ENCODE measurements at places on chromosomes 2 and 18. TPM values are rescaled to one million over a fixed set of nuclear protein-coding genes. Genes with fewer than 3 reads are reported as not detected.

The LDLRAD4 gene
- total RNA-seq = 50.9 TPM

The CIB4 gene
- total RNA-seq = not detected

The CHRNG gene
- not detected for total RNA-seq

The ZCCHC2 gene
- 54.5 TPM for total RNA-seq

The KCNK3 gene
- 0.21 TPM for total RNA-seq

The MYCN gene
- 0.10 TPM for total RNA-seq

The HOXD12 gene
- total RNA-seq = not detected

The ALKAL2 gene
- total RNA-seq = not detected

The RAPGEF4 gene
- total RNA-seq = 2.4 TPM

The SPATS2L gene
- total RNA-seq = 3.5 TPM

The ATOH8 gene
- total RNA-seq = 1.3 TPM

The CTIF gene
- 2.7 TPM for total RNA-seq

The LYG2 gene
- not detected for total RNA-seq

The PLCD4 gene
- total RNA-seq = 0.21 TPM

The SPIRE1 gene
- total RNA-seq = 5.0 TPM

The IL37 gene
- not detected for total RNA-seq

The CXCR1 gene
- 0.10 TPM for total RNA-seq

The WDR75 gene
- total RNA-seq = 60.6 TPM

Measured in mononuclear cell (primary cell).